ENCODE measurements at places on chromosomes 5 and 9. TPM values are rescaled to one million over a fixed set of nuclear protein-coding genes. Genes with fewer than 3 reads are reported as not detected.

DNA sequence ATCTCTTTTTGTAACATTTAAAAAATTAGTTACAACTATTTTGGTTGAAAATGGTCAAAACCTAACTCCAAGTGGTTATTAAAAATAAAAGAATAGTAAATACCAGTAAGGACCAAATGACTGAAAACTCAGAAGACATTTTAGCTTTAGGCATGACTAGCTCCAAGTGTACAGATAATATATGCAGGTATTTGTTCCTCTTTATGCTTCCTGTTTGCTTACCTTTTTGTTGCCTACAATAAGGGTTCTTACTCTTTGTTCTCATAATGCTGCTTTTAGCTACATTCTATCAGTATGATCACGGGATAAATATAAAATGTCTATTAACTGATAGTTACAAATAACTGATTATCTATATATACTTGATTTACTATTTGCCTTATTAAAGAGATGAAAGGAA lies 259.6 kb downstream of the CDH12 start:
- H3K27ac ChIP-seq: no peak overlapping the region
- no peaks in the 10 kb centered on the region for H3K36me3 ChIP-seq
- DNase-seq: no peak

RBM27 gene
- 18.5 TPM for total RNA-seq

- no peak overlapping the region for H3K27ac ChIP-seq
- H3K4me1 ChIP-seq: peaks cover 14% of the 10 kb centered on the region
- no peak for DNase-seq
Measured at GRCh38 chr5:72347801-72348308, 27.7 kb downstream of the PTCD2 start.

SLC1A3 gene
- 3.4 TPM for total RNA-seq

DNA sequence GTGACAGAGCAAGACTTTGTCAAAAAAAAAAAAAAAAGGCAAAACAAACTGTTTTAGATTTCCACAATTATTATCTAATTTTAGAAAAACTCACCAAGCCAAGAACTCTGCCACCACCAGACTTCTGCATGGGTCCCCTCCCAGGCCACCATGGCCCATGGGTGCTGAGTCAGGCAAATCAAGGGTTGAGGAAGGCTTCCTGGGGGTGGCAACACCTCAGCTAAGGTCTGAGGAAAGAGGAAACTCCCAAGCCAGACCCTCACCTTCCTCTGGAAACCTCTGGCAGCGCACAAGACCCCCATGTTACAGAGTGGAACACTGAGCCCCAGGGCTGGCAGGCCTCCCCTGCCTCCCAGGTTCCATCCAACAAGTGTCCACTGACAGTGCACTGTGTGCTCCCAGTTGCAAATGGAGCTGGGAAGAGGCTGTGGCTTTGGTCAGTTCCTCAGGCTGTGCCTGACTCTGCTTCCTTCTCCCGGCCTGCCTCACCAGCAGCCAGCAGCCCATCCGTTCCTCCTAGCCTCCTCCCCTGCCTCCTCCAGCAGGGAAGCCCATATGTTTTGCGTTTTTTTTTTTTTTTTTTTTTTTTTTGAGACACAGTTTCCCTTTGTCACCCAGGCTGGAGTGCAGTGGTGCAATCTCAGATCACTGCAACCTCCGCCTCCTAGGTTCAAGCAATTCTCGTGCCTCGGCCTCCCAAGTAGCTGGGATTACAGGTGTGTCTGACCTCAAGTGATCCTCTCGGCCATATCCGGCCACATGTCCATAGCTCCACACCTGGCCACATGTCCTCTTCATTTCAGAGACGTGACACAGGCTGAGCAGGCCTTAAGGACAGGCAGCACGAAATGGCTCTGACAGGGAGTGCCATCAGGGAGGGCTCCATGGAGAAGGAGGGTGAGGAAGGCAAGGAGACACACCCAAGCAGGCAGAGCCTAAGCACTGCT lies 3.5 kb upstream of the SUSD3 start:
- H3K27ac ChIP-seq: no peak overlapping the region
- no peaks in the 10 kb centered on the region for H3K36me3 ChIP-seq
- H3K27me3 ChIP-seq: no peaks in the 10 kb centered on the region
- H3K4me1 ChIP-seq: peaks cover 14% of the 10 kb centered on the region
- no peak for DNase-seq
- H3K4me3 ChIP-seq: no peak overlapping the region

All from GM12878 (cell line).